ENCODE measurements at places on chromosomes 1 and 21. TPM values are rescaled to one million over a fixed set of nuclear protein-coding genes. Genes with fewer than 3 reads are reported as not detected.

Gene SMCP
- total RNA-seq = not detected

Gene SDF4
- total RNA-seq = 81.0 TPM

Gene ADORA1
- total RNA-seq = 0.17 TPM

DNA sequence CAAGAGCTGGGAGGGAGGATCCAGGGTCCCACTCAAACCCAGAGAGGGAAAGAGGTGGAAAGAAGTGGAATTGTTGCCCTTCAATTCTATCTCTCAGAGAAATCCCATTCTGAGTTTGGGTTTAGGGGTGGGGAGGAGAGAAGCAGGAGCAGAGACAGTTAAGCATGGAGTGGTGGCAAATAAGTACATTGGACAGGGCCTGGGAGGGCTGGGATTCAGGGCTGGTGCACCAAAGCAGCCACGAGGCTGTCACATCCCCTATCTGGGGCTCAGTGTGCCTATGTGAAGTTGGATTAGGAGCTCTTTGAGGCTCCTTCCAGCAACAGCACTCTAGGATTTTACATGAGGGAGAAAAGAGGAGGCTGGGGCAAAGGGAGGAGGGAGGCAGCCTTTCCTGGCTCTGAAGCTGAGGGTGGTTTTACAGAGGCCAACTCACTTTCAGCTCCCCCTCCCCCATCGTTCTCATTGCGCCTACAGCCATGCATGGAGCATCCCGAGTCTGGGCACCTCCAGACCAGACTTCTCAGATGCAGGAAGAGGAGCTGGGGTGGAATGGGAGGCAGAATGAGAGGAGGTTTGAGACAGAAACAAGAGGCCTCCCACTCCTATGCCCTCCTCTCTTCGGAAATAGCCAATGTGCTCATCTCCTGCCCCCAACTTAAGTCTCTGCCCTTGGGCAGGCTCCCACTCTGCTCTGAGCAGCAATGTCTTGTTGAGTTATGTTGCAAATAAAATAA, 3.0 kb upstream of the SYT6 start:
- DNase-seq = no peak

DNA sequence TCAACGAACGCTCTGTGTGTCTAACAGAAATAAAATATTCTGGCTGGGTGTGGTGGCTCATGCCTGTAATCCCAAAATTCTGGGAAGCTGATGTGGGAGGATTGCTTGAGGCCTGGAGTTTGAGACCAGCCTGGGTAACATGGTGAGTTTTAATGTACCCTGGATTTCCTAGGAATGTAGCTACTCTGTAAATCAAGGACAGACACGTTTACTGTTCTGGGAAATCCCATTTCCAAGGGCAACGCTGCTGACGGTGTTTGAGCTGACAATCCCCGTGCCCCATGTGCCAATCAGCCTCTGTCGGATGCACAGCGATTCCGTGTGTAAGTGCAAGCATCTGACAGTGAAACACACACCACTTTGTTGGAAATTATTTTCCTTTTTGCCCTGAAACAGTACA, 8.0 kb downstream of the CORT start:
- DNase-seq = no peak
